Stimulated activated CD8-positive, alpha-beta memory T cell treated with anti-CD3 and anti-CD28 coated beads, Interleukin-12 subunit alpha, Interleukin-12 subunit beta, amount 100 ng/mL, for 4 hours (primary cell): ENCODE measurements at places on chromosomes 6 and 20.

DNA sequence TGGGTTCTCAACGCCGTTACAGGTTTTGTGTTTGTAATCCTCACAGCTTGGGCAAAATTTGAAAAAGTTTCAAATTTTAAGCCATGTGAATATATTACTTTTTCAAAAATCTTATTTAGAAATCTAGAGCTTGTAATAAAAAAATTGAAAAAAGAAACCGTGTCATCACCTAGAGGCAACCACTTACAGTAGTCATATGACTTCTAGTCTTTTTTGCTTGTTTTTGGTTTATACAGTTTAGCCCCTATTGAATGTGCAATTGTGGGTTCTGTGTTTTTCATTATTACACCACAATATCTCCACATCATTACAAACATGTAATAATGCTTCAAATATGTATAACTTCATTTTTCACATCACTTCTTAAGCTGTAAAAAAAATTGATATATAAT, 888 bp downstream of the DYNLRB1 start:
- no peak for DNase-seq

DNA sequence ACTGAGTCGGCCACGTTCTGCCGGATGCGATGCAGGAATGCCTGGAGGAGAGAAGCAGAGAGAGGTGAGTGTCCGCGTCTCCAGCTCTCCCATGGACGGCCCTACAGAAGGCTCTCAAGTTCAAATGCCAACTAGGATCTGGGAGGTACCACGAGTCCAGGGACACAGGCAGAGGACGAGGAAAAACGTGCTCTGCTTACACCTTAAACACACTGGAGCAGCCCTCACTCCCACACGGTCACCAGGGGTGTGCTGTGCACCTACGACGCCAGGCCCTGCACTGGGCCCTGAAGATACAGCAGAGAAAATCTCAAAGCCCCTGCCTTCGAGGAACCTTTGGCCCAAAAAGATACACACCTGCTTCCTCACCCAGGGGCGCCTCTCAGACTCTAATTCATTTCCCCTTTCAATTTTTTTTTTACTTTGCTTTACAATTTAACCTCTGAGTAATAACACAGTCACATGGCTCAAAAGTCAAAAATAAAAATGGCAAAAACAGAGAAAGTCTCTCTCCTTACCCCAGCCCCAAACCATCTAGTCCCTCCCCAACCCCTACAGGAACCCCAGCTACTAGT, 79.9 kb downstream of the PREX1 start:
- DNase-seq: no peak

GRCh38 chr6:87945966-87946365, 101.7 kb upstream of the SPACA1 start:
- no peak for DNase-seq

DNA sequence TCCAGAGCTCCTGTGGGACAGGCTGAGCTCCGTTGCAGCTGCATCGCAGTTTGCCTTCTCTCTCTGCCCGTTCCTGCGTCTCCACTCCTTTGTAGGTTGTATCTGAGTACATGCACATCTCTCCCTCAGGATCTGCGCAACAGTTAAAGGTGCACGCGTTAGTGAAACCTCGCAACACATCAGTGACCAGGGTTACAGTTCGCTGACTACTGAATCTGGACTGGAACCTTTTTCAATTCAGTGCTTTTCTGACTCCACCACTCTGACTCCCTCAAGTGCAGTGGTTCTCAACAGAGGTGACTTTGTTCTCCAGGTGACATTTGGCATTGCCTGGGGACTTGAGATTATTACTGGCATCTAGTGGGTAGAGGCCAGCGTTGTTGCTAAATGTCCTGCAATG, 44.0 kb downstream of the UST start:
- DNase-seq: no peak

- no peak for DNase-seq
These were observed 187.8 kb upstream of the PHACTR1 start for GRCh38 chr6:12528581-12529363.

- DNase-seq: no peak
These were observed 78.7 kb upstream of the PHACTR3 start for GRCh38 chr20:59525500-59526241.

DNA sequence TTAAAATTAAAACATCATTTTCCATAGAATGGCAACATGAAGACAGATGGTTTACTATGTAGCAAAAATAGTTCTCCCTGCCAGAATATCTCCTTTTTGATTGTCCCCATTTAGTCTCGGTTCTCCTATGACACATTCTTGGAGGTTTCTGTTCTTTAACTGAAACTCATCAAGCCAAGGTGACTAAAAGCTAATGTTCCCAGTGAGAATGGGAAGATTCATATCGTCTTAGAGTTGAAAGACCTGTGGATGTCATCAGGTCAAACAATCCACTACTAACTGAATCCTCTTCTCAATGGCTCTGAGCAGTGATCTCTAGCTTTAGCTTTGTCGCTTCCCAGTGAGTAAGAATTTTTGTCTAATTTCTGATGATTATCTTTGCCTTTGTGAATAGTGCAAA, 1.3 kb upstream of the DOK5 start:
- no peak for DNase-seq

DNA sequence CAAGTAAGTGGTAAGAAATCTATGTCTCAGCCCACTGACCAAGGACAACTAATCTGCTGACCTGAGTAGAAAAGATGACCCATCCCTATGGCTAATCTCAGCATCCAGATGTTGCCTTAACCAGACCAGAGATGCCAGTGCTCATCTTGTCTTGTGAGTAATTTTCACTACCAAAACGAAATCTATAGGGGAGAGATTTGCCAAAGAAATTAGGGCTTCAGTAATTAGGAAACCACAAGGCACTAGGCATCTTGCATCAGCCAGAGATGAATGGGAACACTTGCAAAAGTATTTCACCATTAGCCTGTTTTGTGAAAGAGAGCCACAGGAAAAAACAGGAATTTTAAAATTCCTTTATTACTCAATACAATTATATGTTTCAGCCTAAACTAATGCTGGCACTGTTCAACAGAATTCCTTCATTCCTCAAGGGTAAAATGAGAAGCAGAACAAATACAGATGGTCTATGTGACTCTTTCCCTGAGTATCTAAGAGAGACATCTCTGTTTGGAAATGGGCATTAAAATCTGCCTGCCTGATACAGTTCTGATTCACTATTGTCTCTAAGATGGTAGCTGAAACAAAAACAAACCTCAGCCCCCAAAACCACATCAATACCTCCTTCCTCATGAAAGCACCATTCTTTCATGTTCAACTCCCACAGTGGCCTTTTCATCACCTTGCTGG, 87.8 kb downstream of the GMDS start:
- DNase-seq: no peak
